Left cardiac atrium (tissue), 4 donors: ENCODE measurements at places on chromosomes 4 and X. TPM values are rescaled to one million over a fixed set of nuclear protein-coding genes. Genes with fewer than 3 reads are reported as not detected.

DNA sequence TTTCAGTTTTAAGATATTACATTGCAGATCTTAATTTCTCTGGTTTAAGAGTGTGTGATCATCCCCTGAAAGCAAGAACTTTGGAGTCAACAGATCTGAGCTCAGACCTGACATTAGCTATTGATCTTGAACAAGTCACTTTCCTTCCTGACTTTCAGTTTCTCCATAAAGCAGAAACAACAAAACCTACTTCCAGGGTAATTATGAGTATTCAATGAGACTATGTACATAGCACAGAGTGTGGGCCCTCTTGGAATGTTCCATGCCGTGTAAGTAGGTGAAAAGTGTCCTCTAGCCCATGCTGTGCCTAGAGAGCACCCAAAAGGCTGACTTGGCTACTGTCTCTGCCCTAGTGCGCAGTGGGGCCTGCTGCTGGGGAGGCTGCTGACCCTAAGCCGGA is 188.0 kb upstream of the RPL34 start:
- DNase-seq = no peak

- DNase-seq = no peak
Measured at GRCh38 chr4:164446516-164446915, 307.4 kb upstream of the SMIM31 start.

GRCh38 chr4:126838941-126839679 is 793.6 kb upstream of the INTU start:
- DNase-seq = no peak

MMRN1 gene
- 12.5 TPM for total RNA-seq

DNA sequence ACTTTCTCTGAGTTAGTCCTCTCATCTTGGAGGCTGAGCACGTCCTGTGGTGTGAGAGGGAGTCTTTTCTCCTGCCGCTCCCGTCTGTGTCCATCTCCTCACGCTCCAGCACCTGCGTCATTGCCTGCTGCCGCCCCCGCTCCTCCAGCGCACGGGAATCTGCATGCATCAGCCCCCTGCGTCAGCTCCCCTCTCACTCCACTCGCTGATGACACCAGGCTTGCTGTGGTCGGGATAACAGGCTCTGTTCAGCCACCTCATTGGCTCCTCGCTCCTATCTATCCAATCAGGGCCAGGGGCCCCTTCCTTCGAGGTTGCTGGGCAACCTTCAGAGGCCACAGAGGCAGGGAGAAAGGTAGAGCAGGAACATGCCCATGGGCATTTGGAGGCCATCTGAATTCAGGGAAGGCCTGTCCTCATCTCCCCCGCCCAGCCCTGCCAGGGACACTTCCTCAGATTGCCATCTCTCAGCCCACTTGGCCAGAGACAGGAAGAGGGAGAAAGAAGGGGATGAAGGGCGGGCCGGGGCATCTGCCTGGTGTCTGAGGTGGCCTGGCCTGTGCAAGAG is 9.3 kb downstream of the ZNF185 start:
- no peak for DNase-seq

MED28 gene
- total RNA-seq = 28.9 TPM

STAP1 gene
- total RNA-seq = 0.15 TPM

DNA sequence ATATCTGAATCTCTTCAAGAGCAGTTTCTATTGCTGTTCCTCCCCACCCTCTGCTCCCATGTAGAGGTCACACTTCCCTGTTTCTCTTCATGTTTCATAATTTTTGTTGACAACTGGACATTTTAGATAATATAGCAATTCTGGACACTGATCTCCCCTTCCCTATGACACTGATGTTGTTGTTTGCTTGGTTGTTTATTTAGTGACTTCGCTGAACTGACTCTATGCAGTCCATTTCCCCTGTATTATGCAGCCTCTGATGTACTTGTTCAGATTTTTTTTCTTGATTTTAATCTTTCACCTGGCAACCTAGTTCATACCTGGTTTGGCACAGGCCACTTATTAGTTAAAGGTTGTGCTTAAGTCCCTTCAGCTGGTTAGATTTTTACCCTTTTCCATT is 29.2 kb downstream of the CLDN2 start:
- no peak for DNase-seq
